ENCODE measurements at places on chromosomes 7 and 10. TPM values are rescaled to one million over a fixed set of nuclear protein-coding genes. Genes with fewer than 3 reads are reported as not detected.

SAP25 gene
- total RNA-seq = 0.29 TPM

DBF4 gene
- 10.8 TPM for total RNA-seq

DNA sequence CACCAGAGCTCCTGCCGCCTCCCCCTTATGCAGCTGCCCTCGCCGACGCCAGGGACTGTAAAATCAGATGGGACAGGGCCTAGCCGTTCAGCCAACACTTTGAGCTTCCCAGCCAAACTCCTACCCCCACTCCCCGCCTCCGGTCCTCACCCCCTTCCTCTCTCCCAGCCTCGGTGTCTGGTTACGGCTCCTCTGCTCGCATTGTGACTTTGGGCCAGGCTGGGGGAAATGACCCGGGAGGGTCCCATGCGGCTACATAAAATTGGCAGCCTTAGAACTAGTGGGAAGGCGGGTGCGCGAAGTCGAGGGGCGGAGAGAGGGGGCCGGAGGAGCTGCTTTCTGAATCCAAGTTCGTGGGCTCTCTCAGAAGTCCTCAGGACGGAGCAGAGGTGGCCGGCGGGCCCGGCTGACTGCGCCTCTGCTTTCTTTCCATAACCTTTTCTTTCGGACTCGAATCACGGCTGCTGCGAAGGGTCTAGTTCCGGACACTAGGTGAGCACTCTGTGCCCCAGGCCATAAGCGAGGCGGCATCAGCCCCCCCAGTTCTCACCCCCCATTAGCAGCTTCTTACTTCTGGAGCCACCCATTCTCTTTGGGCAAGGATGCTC lies at the start of gene KAZALD1:
KAZALD1 (plus strand) TSS at position 366 of the 608 bp plus-strand sequence. CDS start 604 bp downstream, outside the sequence.
- DNase-seq = no peak

GRCh38 chr10:73979809-73980433 lies 18.0 kb upstream of the VCL start:
- DNase-seq = no peak

GRCh38 chr10:1454428-1454827 lies 282.9 kb downstream of the ADARB2 start:
- DNase-seq = no peak

DNA sequence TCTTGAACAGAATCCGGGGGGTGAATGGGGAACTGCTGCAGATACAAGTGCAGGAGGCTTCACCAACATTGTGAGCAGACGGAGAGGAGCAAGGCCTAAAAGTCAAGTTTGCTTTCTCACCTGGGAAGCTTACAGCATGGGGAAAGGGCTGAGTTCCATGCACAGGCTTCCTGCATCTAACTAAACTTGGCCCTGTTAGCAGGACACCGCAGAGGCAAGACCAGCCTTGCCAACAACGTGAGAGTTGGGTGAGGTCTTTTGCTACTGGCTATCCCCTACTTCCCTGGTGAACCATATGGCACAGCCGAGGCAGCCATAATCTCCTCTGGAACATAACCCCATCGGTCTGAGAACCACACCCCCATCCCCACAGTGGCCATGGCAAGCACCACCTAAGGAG lies 14.2 kb upstream of the ADAM22 start:
- DNase-seq = no peak
